ENCODE measurements at places on chromosomes 7 and 10.

GRCh38 chr10:93865794-93866425, 27.9 kb upstream of the SLC35G1 start:
- no peak for DNase-seq

DNA sequence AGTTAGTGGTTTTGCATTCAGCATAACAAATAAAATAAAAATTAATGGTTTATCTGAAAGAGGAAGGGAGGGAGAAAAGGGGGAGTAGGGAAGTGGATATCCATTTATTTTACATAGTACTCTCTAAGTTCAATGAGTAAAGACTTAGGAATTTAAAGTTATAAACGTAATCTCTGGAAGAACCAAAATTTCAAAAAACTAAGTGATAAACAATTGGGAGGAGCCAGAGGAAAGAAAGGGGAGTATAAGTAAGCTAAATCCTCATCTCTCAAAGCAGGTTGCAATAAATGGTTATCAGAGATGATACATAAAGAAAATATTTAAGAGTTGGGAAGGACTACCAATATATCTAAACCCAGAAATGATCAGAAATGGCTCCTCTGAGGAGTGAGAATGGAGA, 46.4 kb downstream of the ANK3 start:
- no peak for DNase-seq

DNA sequence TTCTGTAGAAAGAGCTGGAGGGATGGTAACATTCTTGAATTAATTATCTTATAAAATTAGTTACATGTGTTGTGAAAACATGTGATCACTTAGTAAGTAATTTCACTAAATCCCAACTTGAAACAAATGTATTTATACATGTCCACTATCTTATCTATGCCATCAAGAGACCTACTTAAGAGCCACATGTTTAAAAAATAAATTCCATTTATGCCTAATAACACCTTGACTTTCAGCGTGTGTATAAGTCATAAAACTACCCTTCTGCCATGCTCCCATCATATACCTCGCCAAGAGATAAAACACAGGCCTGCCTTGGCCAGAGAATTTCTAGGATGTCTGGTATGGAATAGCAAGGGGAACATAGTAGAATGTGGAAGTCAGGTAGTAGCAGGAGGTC, 37.3 kb downstream of the LIPJ start:
- no peak for DNase-seq

- peak; percentile 1 for DNase-seq
Measured at GRCh38 chr10:10432296-10433035, 585.2 kb upstream of the CELF2 start.

GRCh38 chr10:127648885-127649284, 88.1 kb upstream of the FOXI2 start:
- no peak for DNase-seq

GRCh38 chr10:70119197-70119596, 13.4 kb downstream of the AIFM2 start:
- no peak for DNase-seq

DNA sequence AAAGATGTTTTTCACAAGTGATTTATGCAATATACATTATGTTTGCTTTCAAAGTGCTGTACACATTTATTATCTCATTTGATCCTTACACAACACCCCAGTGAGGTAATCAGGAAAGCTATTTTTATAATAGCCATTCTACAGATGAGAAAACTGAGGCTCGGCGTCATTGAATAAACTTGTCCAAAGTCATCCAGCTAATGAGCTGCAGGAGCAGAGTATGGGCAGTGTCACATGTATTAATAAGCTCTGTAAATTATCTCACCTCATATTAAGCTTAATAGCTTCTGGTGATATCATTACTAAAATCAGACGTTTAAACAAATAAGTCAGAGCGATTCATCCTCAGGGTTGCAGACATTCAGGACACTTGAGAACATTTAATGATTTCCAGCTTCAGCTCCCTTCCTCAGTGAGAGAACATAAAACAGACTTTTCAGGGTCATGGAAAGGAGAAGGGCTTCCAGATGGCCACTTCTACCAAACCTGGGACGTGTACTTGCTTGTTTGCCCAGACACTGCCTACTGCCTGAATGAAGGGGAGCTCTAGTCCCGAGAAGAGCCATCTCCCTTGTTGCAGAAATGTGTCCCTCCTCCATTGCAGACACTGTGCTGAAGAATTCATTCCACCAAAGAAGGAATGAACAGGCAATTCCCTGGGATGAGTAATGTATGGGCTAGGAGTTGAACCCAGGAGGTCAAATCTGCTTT, 20.5 kb upstream of the FZD1 start:
- DNase-seq: peak; percentile 56

DNA sequence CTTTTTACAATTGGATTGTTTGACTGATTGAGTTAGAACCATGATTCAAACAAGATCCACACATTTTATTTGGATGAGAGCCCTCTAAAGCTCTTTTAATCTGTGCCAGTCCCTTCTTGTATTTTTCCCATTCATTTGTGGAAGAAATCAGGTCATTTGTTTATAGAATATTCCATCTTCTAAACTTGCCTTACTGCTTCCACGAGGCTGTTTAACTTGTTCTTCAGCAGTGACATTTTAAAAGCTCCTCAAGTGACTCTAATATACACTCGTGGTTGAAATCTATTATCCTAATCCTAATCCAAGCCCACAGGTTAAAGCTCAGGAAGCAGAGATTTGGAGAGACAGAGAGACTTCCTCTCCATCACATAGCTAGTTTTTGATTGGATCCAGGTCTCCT, 155.4 kb upstream of the SVIL start:
- no peak for DNase-seq

- DNase-seq: no peak
Measured at GRCh38 chr10:46019569-46020343, 10.7 kb downstream of the NCOA4 start.

DNA sequence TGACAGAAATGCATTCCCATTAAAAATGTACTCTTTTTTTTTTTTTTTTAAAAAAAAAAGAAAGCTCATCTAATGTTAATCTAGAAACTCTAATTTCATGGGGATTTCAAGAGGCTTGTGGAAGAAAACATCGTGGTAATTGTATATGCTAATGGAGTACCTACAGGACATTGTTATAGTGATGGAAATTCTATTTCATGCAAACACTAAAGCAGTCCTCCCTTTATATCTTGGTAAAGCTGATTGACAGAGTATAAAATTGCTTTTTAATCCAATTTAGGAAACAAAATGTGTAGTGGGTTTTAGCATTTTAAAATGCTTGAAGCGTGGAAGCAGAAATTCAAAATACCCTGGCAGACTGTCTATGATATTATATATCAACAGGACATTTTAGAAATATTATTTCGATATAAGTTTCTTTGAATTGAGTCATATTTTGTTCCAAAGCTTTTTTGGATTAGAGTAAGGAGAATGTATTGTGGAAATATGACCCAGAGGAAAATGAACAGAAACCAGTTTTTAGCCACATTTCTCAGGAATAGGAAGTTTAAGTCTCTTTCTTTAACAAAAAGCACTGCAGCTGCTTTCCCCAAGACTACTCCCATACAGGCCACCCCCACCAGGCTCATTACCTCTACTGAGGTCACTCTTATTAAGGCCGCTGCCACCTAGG, 121.9 kb downstream of the WNT2 start:
- no peak for DNase-seq

DNA sequence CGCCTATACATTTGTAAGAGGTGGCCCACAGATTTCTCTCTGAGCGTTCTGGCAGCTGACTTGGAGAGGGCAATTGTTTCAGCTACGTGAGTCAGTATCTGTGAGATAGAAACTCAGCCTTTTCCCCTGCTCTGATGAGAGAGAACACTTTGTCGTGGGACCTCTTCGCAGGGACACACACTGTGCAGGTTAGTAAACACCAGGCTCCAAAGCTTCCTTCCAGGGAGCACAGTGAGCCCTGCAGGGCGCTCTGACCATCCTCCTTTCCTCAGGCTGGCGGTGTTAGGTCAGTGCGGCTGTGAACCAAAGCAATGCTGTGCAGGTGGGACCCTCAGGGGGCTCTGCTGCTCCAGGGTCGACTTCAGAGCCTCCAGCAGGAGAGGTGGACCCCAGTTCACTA, 152.2 kb upstream of the TCF7L2 start:
- no peak for DNase-seq

DNA sequence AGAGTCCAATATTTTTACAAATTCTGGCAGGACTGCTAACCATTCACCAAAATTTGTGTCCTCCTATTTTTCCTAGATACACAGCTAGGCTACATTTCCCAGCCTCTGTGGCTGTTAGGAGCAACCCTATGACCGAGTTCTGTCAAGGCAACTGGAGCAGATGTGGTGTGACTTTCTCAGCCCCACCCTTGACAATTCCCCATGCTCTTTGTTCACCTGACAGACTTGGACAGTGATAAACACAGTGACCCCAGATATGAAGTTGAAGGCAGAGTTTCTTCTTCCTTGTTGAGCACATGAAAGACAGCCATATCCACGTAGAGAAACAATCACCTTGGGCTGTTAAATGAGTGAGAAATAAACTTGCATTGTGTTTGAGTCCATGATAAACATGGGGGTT, 1162.1 kb downstream of the SORCS3 start:
- no peak for DNase-seq

Data from NCI-H524 treated with DMSO at 0.1 percent for 48 hours (cell line).